Astrocyte (in vitro differentiated cells and primary cell): ENCODE measurements at places on chromosomes 1 and 21.

- DNase-seq, result peak; percentile 60
Measured at GRCh38 chr21:35940074-35940927, 120.0 kb downstream of the SETD4 start.

DNA sequence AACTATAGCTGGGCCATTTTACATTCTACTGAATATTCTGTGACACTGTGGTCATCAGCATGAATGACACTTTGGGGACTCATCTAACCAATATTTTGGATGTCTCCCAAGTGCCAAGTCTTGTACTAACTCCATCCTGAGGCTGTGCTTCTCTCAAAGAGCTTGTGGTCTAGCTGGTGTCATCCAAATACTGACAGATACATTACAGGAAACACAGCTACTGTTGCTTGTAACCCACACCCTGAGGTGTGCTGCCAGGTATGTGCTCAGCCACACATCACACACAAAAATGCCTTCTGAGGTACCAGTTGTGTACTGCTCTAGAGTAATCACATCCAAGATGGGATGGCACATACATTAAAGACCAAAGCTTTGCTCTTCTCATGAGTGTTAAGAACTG, 81.6 kb downstream of the ST6GALNAC5 start:
- no peak for DNase-seq

DNA sequence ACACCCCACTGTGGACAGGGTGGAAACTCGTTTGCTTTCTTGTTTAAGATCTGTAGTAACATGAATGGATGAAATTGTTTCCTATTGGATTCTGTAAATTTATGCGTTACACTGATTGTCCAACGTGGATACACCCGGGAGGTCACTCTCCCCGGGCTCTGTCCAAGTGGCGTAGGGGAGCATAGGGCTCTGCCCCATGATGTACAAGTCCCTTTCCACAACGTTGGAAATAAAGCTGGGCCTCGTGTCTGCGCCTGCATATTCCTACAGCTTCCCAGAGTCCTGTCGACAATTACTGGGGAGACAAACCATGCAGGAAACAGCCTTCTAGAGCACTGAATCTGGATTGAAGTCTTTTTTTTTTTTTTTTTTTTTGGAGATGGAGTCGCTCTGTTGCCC, 1.4 kb downstream of the RCC1 start:
- no peak for DNase-seq

GRCh38 chr1:9179463-9180110, 50.7 kb upstream of the GPR157 start:
- DNase-seq, result no peak

- no peak for DNase-seq
Measured at GRCh38 chr1:53473463-53473862, 14.3 kb downstream of the DMRTB1 start.

DNA sequence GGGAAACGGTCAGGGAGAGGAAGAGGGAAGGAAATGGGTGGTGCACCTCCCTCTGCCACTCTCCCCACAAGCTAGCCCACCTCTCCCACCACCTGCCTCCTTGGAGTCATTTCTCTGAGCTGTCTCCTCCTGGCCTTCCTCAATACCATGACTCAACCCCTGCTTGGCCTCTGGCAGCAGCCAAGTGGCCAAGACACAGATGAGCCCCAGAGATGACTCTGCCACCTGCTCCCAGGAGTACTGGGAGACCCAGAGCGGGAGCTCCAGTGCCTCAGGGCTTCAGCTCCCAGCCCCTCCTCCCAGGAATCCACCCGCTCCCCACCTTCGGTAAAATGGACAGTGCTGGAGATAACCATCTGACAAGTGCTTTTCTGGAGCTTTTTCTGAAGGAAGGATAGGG, 2.6 kb downstream of the S100A16 start:
- peak; percentile 42 for DNase-seq

- DNase-seq, result no peak
Measured at GRCh38 chr1:31108861-31109260, 43.3 kb upstream of the PUM1 start.

DNA sequence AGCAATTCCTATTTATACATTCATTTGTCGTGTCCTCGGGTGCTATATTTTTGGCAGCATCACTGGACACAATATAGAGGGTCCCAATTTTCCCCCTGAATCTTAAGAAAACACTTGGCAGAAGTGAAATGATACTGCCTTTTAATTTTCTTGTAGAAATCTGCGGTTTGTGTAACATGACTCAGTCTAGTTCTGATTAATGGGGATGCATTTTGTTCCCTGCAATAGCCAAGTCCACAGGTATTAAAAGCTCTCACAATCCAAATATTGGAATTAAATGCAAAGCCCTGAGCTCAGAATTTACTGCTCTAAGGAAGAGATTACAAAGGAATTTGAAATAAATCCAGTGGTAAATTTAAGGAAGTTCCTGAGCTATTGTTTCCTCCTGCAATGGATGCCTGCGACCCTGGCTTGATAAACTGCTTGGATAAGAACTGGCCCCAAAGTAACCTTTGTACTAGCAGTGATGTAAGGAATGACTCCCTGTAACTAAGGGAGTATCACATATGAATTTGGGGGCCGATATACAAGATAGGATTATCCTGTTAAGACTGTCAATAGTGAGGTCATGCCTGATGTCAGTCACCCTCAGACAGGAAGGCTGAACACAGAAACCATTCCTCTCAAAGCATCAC, 349.7 kb upstream of the C1orf87 start:
- DNase-seq, result peak; percentile 72

DNA sequence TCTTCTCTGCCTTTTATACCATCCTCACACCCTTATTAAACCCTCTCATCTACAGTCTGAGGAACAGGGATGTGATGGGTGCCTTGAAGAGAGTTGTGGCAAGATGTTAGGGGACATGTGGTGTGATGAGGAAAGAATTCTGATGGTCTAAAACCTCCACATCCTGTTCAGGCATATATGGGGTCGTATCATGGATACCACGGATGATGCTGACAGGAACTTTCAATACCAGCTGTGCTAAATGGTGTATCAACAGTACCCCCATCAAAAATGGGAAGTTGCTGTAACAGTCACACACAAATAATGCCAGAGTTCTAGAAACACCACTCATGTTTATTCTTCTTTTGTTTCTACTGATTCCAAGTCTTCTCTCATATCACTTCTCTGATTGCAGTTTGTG, 12.9 kb downstream of the OR2T6 start:
- DNase-seq, result no peak

- DNase-seq, result no peak
Measured at GRCh38 chr1:192463661-192464060, 111.9 kb upstream of the RGS1 start.

- DNase-seq, result no peak
Measured at GRCh38 chr1:45035631-45036301, 23.7 kb downstream of the UROD start.
